ENCODE measurements at places on chromosomes 3 and 15.
A peak's percentile ranks its signal among the peaks of the same experiment; 100 is the strongest.

DNA sequence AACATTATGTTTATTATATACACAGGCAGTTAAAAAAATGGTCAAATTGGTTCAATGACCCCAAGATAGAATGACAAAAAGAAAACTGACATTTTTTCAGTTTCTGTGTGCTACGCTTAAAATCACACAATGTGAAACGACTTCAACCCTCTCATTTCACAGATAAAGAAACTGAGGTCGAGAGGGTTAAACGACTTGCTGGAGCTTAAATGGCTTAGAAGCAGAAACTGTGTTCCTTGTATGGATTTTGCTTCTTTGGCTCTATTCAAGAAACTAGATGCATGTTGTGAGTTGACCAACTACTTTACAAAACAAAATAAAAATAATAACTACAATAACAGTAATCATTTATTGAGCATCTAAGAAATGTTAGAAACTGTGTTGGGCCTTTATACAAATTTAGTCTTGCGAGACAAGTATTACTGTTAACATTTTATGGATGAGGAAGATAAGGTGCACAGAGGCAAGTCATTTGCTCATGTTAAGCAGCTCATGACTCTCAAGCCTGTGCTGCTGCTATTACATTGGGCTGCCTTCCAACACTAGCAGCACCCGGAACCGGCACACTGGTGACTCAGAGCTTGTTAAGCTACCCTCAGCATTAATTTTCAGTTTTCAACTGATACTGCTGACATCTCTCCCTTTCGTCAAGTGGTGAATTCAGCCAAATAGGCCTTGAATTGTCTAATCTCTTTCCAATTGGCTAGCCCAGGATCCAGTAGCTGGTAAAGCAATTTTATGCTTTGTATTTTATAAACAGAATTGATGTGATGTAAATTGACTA lies 487.6 kb downstream of the NAALADL2 start:
- DNase-seq = peak; percentile 64

DNA sequence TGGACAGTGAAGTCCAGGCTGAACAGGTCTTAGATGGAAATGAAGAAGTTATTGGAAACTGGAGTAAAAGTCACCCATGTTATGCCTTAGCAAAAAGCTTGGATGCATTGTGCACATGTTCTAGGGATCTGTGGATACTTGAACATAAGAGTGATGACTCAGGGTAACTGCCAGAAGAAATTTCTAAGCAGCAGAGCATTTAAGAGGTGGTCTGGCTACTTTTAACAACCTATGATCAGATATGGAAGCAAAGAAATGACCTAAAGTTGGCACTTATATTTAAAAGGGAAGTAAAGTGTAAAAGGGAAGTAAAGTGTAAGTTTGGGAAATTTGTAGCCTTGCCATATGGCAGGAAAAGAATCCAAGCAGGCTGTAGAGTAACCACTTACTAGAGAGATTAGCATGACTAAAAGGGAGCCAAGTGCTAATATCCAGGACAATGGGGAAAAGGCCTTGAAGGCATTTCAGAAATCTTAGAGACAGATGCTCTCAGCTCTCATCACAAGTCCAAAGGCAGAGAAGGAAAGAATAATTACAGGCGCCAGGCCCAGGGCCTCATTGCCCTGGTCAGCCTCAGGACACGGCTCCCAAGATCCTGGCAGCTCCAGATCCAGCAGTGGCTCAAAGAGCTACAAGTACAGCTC lies 73.9 kb upstream of the KCNH8 start:
- DNase-seq = no peak

DNA sequence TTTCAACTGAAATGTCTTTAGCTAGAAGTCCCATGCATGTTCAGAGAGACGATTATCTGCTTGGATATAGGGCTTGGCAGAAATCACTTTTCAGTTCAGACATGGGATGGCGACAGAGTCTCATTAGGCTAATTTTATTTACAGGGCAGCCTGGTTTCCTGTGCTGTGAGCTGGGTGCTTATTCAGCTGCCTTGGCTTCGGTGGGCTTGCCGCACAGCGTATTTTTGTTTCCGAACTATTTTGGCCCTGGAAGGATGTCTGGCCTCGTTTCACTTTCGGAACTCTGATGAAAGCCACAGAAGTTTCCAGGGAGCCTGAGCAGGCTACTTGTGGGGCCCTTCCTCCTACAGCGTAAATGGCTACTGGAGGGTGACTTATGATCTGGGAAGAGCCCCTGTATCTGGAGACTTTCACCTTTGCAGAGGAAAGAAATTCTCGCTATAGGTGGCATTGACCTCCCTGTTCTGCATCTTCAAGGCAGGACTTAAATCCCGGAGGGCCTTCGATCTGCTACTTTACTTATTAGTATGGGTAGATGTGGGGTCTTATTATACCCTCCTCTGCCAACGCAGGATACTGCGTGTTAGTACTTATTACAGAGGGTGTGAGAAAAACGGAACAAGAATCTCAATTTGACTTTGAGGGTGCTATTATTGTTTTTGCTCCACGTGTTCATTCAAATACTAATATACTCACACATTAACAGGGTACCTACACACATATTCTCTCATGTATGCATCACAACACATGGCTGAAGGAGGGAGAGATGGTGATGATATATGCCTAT lies 364.0 kb upstream of the RBMS3 start:
- DNase-seq = peak; percentile 81

GRCh38 chr3:159664006-159664405 lies 324.6 kb upstream of the IL12A start:
- DNase-seq = no peak

DNA sequence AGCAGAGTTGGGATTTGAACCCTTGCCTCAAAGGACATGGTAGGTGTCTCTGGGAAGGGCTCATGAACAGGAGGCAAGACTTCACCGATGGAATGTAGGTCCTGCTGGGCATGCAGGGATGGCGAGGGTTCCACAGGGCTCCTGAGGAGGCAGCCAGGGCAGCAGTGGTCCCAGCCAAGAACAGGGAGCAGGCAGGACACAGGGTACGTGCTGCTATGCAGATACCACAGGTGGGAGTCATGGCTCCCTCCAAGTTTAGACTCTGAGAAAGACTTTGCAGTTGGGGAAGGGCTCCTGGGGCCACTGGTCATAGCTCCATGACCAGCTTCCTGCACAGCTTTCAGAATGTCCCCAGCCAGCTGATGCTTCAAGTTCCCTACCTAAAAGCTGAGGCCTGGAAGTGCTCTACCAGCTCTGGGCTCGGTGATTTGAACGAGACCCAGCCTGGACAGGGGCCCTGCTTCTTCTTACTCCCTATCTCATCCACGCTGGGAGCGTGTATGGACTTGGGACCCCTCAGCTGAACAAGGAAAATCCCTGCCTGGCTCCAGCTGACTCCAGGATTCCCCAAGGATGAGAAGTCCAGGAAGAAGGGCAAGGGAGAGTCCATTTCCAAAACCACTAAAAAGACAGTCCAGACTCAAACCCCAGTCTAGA lies 747 bp downstream of the MYL3 start:
- DNase-seq = no peak

GRCh38 chr3:74771401-74771800 lies 156.9 kb upstream of the CNTN3 start:
- no peak for DNase-seq

DNA sequence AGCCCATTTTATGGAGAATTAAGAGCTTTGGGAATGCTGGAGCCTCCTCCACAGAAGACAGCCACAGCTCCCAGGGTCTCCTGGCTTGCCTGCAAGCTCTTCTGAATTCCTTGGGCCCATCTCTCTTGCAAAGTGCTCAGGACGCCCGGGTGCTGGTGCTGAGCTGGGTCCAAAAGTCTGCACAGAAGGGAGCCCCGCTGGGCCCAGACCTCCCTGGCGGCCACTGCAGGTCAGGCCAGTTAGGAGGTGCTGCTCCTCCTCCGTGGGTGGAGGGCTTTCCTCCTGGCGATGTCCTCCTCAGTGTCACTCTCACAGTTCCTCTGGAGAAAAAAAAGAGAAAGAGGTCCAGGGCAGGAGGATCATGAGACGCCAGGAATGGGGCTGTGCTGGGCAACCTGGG lies 74.5 kb upstream of the HERC1 start:
- DNase-seq = no peak

GRCh38 chr3:3743754-3744153 lies 55.5 kb upstream of the LRRN1 start:
- DNase-seq = no peak

GRCh38 chr15:68091743-68092142 lies 37.6 kb downstream of the PIAS1 start:
- DNase-seq = no peak

GRCh38 chr15:67501177-67501835 lies 19.6 kb upstream of the C15orf61 start:
- DNase-seq = peak; percentile 46

DNA sequence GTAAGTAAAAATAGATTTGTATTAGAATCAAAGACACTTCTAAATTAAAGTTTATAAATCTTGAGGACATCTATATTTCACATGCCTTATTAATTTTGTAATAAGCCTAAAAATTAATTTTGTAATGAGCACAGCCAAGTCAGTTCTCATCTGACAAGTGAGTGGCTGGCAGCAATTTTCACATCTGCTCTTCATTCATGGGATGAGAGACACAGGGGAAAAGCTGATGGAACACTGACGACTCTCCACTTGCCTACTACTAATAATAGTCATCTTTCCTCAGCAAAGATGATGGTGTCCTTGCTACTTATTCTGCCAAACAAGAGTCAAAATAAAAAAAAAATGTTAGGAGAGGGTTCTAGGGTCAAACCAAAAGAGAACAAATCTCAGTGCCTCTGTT lies 14.4 kb upstream of the CMSS1 start:
- DNase-seq = no peak

GRCh38 chr3:3552761-3553160 lies 246.5 kb upstream of the LRRN1 start:
- DNase-seq = no peak

DNA sequence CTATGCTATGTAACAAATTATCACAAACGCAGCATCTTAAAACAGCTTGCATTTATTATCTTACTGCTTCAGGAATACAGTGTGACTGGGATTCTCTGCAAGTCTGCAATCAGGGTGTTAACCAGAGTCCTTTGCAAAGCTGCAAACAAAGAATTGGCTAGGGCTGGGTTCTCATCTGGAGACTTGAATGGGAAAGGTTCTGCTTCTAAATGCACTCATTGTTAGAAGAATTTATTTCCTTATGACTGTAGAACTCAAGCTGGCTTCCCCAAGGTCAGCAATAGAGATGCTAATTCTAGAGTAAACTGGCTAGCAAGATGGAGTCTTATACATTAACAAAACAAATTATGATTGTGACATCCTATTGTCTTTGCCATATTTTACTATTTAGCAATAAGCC lies 673.7 kb downstream of the DIPK2A start:
- no peak for DNase-seq

DNA sequence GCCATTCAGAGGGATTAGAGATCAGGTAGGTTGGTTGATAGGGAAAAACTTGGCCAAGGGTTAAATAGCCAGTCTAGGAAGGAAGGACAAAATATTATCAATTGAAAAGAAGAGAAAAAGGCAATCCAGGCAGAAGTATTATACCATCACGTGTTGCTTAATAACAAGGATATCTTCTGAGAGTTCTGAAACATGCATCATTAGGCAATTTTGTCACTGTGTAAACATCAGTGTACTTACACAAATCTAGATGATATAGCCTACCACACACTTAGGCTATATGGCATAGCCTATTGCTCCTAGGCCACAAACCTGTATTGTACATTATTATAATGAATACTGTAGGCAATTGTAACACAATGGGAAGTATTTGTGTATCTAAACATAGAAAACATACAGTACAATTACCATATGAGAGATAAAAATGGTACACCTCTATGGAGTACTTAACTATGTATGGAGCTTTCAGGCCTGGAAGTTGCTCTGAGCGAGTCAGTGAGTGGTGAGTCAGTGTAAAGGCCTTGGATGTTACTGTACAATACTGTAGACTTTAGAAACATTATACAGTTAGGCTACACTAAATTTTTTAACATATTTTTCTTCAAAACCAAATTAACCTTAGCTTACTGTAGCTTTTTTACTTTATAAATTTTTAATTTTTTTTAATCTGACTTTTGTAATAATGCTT lies 2.7 kb downstream of the TEX55 start:
- no peak for DNase-seq

GRCh38 chr15:52109559-52110451 lies 2.8 kb downstream of the BCL2L10 start:
- DNase-seq = no peak

GRCh38 chr15:66673410-66674322 lies 28.4 kb upstream of the SMAD6 start:
- DNase-seq = no peak

GRCh38 chr15:99994849-99995248 lies 261.6 kb upstream of the LYSMD4 start:
- no peak for DNase-seq

DNA sequence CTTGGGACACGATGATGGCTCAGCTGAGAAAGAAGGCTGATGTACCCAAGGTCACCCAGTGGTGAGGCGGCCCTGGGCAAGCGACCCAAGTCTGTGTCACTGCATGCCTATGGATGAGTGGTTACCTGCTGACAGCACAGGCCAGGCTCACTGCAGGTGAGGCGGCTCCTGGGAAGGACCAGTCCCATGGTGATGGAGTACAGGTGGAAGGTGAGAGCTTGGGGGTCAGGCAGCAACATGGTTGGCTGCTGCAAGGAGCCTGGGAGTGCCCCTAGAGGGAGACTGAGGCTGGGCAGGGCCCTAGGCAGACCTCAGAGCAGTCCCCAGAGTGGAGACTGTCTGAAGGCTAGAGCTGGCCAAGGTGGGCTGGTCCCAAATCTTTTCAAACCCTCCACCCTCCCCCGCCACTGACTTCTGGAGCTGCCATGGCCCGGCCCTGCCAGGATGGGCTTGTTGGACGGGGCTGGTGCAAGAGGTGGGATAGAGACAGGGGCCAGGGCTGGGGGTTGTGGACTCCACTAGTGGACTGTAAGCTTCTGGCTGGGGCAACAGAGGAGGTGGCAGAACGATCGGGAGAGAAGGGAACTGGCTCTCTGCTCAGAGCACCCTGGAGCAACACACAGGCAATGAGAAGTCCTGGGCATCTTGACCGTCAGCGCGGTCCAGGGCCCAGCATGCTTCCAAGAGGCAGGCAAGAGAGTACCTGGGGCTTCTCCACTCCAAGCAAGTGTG lies 72.5 kb upstream of the SLC6A11 start:
- no peak for DNase-seq

- DNase-seq = no peak
Measured at GRCh38 chr3:125207507-125207906, 5.0 kb downstream of the SLC12A8 start.

GRCh38 chr3:177710506-177710905 lies 513.2 kb upstream of the TBL1XR1 start:
- DNase-seq = no peak

- DNase-seq = peak; percentile 39
Measured at GRCh38 chr15:46091860-46092450, 457.1 kb downstream of the SQOR start.

All from ACHN (cell line).